ENCODE measurements at places on chromosomes 4 and X.

DNA sequence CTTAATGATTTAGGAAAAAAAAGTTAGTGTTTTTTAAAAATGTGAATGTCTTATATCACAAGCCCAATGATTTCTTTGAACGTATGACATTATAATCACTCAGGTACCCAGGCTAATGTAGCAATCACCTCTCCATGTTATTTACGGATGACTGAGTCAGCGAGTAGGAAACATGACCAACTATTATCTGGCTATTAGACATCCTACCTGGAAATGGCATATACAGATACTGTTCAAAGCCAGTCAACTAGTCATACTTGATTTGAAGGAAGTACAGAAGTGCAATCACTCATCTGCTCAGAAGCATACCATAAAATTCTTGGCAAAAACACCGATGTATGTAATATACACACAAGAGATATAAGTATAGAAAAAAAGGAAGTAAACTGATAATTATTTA, 732.5 kb downstream of the ARAP2 start:
- no peak for DNase-seq

DNA sequence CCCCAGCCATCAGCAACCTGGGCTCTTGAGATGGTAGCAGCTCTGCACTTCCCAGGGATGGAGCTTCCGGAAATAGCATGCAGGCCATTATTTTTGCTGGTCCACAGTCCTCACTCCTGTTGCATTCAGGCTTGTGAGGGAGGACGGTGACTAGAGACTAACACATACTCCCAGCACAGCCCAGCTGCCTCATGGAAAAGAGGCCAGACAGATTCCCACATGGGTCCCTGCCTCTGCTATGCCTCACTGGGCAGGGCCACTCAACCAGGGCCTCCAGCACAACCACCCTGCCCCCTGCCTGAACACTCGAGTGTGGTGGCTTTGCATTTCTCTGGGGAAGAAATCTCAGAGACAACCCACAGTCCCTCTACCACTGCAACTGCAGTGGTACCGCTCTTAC, 1195.1 kb downstream of the PCDH18 start:
- no peak for DNase-seq

GRCh38 chr4:73018595-73018994, 50.9 kb downstream of the COX18 start:
- DNase-seq, result no peak

DNA sequence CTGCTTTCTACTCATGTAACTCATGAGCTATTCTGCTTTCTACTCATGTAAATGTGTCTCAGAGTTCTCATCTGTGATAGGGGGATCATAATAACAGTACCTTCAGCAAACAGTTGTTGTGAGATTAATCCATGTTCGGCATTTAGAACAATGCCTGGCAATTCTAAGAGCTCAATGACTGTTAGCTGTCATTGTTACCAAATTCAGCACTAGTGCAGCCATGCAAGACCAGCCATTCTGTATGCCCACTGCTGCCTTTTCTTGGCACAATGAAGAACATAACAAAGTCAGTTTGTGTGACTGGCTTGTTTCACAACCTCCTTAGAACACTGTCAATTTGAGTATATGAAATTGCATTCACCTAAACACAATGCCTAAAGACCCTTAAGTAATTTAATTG, 163.2 kb downstream of the ANK2 start:
- no peak for DNase-seq

DNA sequence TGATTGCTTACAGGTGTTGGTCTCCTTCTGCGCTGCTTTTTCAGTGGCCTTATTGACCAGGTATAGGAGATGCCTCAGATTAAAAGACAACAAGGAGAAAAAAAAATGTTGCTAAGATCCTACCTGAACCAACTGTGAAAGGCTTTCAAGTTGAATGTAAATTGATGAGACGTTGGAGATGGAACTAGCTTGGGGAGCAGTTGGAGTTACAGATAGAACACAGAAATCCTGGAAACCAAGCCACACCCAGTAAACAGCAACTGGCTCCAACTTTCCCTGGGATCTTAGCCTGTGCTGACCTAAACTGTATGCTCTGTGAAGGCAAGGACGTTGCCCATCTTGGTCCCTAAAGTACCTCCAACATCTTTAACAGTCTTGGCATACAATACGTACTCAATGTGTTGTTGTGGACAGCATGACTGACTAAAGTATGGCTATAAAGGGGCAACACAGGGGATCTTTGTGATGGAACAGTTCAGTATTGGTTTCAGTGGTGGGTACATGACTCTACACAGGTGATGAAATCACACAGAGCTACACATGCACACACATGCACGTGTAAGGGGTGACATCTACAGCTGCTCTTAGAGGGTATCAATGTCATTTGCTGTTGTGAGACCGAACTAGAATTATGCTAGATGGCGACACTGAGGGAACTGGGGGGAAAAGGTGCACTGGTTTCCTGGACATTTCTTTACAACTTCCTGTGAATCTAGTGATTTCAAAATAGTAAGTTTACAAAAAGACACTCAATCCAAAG, 22.3 kb downstream of the GAB3 start:
- no peak for DNase-seq

DNA sequence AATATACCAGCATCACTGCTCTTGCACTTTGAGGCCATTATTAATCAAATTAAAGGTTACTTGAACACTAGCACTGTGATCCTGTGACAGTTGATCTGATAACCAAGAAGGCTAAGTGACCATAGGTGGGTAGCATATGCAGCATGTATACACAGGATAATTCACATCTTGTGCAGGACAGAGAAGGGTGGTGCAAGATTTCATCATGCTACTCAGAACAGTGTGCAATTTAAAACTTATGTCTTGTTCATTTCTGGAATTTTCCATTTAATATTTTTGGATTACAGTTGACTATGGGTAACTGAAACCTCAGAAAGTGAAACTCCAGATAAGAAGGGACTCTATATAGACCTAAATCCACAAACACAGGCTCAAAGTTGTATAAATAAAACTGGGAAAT, 78.2 kb upstream of the PDE5A start:
- no peak for DNase-seq

DNA sequence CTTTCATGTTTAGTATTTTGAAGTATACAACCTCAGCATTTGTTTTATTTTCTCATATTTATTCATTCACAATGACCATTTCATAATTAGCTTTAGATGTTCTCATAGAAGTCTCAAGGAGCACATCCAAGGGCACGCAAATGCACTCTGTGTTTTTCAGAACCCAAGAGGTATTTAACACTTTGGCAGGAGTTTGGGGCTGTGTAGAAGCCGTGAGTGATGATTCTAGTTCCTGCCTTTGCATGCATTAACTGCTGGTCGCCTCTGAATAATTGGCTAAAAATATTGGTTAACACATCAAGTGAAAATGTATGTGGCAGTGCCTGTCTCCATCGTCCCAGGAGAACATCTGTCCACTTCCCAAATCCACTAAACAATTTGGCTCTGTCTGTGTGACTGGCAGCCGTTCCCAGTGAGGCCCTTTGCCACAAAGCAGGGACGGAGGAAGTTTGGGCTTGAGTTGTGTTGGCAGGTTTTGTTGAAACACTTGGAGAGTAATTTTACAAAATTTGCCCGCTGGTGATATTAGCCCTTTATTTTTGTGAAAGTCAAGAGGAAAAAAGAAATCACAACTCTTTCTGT, 730.7 kb upstream of the SLIT2 start:
- no peak for DNase-seq

- DNase-seq, result no peak
These were observed 160.5 kb downstream of the ADAMTS3 start for GRCh38 chr4:72408568-72408967.

- DNase-seq, result no peak
These were observed 47.2 kb downstream of the MAOA start for GRCh38 chrX:43703211-43703791.
